ENCODE measurements at places on chromosomes 12 and 14.

DNA sequence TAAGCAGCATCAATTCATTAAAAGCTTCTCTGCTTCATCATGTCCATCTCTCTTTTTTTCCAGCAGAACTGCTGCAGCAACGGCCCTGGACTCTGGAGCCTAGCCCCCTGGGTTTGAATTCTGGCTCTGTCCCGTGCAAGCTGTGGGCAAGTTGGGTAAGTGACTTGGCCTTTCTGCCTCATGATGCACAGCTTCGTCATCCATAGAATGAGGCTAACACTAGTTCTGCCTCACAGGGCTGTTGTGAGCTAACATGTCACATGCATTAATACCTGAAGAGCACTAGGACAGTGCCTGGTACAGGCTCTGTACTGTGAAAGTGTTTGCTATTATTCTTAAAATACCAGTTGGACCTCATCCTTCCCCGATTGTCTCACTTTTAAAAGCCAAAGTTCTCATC is 4.2 kb downstream of the KRT82 start:
- DNase-seq: no peak

- no peak for DNase-seq
Observed at GRCh38 chr12:5582018-5582417, 150.1 kb downstream of the NTF3 start.

DNA sequence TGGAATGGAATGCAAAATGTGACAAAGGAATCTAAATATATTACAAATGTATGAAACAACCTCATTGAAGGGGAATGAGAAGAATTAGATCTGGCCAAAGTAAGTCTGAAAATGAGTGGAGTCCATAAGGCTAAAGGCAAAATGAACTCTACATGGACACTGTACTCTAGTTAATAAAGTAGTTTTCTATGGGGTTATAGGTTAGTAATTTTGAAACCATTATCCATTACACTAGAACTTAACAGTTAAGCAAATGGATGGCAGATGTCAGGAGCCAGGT is 222.1 kb downstream of the NUAK1 start:
- no peak for DNase-seq

GRCh38 chr14:33163109-33163508 is 224.4 kb downstream of the NPAS3 start:
- no peak for DNase-seq

DNA sequence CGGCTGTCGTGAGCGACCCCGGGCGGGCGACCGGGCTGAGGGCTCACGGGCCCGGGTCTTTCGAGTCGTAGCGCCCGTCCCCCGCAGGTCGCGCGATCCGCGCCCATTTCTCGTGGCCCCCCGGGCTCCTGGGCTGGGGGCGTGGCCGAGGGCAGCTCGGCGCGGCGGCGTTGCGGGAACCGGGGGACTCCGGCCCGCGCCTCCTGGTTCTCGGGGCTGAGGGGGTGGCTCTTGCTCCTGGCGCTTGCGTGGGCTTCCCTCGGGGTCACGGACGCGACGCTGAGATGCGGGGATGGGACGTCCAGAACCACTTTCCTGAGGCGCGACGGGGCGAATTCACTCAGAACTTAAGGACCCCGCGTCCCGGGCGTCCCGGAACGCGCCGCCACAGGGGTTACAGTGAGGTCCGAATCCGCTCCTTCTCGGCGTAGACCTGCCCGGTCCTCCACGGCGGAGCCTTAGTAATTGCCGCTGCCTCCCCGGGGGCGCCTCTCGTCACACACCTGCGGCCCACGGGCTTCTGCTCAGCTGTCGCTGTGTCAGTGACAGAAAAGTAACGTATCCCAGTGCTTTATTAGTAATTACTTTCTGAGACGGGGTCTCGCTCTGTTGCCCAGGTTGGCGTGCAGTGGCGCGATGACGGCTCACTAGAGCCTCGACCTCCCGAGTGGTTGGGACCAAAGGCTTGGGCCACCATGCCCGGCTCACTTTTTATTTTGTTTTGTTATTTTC is 606 bp downstream of the EP400 start:
- DNase-seq: peak; percentile 22

DNA sequence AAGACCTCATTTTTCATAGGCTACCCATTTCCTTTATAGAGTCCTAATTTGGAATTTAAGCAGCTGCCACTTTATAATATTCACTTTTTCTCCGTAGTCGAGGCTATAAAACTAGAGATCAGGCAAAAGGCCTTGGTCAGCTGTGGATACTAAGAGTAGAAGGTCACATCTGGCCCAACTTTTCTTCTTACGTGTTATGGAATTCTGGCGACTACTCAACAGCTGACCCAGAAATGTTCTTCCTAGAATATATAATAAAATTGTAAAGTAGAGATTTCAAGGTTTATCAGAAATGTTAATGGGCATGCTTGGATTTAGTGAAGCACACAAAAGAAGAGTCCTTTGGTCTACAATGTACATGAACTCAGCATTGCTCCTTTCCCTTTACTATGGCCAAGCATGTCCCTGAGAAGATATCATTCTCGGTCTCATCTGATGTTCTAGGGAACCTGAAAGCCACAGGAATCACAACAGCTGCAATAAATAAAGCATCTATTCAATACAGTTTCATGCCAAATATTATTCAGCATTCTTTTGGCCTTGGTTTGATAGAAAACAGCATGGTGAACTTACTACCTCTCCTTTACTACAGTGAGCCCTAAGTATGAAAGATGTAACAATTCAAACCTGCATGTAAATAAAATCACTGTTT is 261.4 kb upstream of the NPAS3 start:
- DNase-seq: no peak

DNA sequence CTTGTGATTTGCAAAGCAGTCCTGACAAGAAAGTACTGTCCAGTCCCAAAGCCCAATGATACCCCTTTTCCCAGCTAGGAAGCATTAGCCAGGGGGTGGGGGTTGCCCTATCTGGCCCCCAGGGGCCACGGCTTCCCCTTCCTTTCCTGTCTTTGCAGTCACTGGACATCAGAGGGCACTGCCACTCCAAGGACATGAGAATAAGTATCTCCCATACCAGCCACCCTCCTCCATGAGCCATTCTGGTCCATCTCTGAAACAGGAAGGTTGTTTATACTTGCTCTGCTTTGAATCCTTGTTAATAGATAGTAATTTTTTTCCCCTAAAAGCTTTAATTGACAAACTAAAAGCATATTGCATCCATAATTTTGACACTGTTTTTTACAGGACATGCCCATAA is 29.7 kb downstream of the RBM19 start:
- DNase-seq: no peak

GRCh38 chr12:125013816-125014442 is 20.5 kb downstream of the BRI3BP start:
- DNase-seq: no peak

DNA sequence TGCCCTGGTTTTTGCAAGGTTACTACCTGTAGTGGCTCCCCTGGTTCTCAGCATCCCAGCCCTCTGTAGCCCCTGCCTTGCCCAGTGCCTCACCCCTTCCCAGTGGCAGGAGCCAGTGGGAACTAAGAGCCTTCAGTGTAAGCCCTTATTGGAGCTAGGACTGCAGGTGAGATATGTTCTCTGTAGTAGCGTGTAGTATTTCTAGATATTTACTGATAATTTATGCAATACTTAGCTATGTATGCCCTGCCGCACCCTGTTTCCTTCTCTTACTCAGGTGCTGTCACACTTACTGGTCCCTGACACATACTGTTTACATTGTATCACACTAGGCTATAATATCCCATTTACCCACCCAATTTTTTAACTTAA is 3.6 kb downstream of the BMAL2 start:
- no peak for DNase-seq

GRCh38 chr14:59239022-59239421 is 50.6 kb downstream of the DAAM1 start:
- DNase-seq: no peak

GRCh38 chr12:106152334-106152733 is 13.6 kb upstream of the NUAK1 start:
- no peak for DNase-seq

- no peak for DNase-seq
Observed at GRCh38 chr12:50218386-50218785, 51.2 kb upstream of the CERS5 start.

- no peak for DNase-seq
Observed at GRCh38 chr12:116808113-116809105, 70.3 kb downstream of the RNFT2 start.

DNA sequence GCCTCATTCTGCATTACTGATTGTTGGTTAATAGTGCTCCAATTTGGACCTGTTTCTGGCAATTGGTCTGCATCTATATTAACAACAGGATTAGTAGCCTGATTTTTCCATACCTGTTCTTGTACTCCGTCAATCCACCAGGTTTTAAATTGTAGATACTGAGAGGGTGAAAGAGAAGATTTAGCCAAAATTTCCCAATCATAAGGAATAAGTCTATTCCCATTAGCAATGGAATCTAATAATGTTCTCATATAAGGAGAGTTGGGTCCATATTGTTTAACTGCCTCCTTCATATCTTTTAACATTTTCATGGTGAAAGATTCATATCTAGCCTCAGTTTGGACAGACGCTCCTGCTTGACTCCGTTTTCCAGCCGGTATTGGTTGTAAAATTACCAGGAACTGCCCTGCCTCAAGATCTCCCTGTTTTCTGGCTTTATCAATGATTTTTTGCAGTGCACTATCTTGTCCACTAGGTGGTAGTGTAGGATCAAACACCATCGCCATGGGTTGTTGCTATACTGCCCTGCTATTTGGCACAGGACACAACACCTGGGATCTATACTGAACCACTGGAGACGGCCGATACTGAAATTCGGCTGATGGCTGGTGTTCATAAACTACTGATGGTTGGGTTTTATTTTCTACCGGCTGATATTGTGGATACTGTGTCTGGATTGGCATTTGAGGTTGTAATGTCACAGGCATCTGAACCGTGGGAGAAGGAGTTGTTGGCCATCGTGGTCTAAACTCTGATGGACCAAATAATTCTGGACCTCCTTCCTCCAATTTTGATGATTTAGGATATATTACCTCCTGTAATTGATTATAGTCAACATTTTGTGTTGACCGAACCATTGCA is 25.2 kb downstream of the DHRS4L2 start:
- peak; percentile 55 for DNase-seq

DNA sequence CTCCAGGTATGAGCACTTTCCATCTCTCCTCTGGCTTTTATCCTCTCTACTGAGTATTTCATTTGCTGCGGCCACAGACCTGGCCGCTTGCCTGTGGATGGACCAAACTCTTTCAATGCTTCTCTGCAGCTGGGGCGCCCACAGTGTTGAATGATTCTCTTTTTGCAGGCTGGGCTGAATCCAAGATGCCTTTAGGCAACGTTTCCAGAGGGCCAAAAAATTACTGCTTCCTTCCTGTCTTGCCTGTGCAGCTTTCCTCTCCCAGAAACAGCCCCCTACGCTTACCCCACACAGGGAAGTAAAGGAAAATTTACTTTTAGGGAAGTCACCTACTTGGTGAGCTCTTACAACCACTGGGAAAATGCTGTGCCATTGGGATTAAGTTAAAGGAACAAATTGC is 55.6 kb upstream of the JDP2 start:
- peak; percentile 13 for DNase-seq

DNA sequence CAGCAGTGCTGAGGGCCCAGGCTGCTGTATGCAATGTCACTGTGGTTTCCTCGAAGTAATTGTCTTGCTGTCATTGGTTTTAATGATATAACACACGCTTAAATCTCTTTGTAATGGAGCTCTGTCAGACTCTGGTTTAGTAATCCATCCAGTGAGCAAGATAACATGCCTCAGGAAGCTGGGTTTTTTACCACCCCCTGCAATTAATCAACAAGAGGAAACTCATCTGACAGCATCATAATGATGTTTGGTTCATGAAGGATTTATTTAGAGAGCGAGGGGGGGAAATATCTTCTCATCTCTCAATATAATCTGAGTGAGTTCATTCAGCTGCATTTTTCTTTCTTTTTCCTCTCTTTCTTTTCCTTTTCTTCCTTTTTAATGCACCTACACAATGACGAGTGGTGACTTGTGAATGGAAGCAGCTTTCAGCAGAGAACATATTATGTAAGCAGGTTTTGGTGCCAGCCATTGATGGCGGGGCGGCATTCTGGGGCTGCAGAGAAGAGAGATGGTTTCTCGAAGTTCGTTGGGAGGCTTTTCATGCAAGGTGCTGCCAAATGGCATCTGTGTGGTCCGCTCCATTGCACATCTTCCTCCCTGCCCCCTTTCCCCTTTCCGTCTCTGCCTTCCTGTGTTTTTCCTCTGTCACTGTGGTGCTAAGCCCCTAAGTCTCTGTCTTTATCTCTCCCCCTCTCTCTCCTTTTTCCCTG is 6.7 kb downstream of the RPH3A start:
- no peak for DNase-seq

GRCh38 chr14:32761381-32761968 is 177.2 kb upstream of the NPAS3 start:
- no peak for DNase-seq

- no peak for DNase-seq
Observed at GRCh38 chr12:10169104-10169503, 2.8 kb downstream of the OLR1 start.

DNA sequence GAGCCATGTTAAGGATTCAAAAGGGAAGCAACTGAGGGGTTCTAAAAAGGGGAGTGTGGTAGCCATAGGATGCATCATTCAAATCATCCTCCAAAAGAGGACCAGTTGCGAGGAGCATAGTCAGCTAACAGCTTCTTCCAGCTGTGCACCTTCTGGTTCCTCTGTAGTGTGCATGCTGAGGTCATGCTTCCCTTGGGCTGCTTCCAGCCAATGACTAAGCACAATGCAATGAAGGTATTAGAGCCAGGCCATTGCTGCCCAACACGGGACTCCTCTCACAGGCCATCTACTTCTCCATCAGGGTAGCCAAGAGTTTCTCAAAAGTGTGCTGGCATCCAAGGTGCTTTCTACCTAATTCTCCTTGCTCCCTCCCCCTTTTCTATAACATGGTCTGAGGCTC is 69.2 kb upstream of the ARID2 start:
- DNase-seq: no peak

DNA sequence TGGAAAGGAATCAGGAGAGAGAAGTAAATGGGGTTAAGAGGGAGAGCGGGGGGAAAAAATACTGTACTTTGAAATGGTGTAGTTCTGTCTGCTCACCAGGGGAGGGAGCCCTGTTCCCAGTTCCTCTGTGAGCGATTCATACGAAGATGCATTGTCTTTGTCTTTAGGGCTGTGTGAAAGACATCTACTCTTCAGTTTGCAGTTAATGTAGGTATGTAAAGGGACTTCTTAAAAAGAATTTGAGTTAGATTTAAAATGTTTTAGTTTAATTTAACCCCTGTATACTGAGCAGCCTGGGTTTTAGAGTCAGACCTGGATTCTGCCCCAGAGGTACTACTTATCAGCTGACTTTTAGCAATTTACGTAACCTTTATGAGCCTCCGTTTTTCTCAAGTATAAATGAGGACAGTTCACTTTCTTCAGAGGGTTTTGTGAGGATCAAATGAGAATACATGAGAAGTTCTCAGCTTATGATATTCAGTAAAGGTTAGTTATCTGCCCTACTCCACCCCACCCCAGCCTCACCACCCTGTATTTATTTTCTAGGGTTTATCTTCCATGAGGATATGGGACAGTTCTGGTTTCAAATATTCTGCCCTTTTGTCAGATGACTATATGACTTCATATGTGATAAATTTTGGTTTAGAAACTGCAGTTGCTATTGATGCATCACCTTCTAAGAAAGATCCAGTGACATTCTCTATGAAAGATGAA is 82.5 kb upstream of the EVL start:
- DNase-seq: peak; percentile 76

GRCh38 chr12:52360106-52360662 is 7.1 kb downstream of the KRT85 start:
- no peak for DNase-seq

GRCh38 chr12:108268397-108268796 is 70.7 kb downstream of the CMKLR1 start:
- DNase-seq: no peak

GRCh38 chr14:35229084-35229791 is 62.9 kb upstream of the PSMA6 start:
- no peak for DNase-seq

Measured in left lung (tissue), 14 donors.